ENCODE measurements at places on chromosomes 16 and 17.

DNA sequence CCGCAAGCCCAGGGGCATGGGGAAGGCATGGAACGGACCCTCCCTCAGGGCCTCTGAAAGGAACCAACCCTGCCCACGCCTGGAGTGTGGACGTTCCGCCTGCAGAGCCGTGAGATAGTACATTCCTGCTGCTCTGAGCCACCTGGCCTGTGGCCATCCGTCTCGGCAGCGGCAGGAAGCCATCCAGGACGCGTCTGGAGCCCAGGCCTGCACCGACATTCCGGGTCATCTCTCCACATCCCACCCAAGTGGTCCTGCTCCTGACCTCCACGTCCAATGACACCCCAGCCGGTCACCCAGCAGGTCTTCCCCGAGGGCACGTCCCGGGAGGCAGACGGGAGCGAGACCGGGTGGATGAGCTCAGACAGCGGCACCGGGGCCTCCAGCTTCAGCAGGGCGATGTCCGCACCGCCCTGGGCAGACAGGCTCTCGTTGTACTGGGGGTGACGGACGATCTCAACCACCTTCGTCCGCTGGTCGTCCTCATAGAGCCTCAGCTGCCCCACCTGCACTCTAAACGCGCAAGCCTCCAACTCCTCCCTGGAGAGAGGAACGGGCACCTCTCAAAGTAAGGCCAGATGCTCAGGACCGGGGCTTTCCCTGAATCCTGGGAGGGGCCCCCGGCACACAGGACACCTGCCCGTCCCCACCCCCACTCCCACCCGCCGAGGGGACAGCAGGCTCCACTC is 21.3 kb upstream of the UBE2I start:
- DNase-seq, result no peak

DNA sequence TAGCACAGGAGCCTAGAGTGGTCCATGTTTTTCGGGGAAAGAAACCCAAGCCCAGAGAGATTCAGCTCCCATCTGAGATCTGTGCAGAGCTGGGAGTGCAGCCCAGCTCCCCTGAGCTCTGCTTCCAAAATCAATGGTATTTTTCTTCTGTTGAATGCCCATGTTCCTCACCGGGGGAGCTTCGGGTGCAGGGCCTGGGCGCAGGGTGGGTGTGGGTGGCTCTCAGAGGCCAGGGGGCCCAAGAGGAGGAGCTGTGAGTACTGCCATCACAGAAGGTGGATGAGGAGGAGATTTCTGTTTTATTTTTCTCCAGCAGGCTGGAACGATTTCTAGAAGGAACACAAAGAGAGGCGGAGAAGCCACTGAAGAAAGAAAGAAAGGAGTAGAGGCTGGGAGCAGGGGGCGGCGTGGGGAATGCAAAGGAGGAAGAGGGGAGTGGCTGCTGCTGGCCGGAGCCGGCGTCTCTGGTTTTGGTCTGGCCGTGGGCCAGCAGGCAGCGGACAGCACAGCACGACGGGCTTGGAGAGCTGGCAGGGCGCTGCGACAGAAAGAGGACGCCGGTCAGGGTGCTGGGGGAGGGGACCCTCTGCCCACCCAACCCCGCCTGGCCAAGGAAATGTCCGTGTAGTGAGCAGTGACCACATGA is 76.2 kb upstream of the KSR1 start:
- no peak for DNase-seq

DNA sequence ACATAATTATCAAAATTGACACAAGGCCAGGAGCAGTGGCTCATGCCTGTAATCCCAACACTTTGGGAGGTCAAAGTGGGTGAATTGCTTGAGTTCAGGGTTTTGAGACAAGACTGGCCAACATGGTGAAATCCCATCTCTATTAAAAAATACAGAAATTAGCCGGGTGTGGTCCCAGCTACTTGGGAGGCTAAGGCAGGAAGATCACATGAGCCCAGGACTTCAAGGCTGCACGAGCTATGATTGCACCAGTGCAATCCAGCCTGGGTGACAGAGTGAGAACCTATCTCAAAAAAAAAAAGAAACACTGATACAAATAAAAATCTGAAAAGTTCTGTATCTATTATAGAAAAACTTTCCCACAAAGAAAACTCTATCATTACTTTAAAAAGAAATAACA is 15.5 kb downstream of the MYH10 start:
- no peak for DNase-seq

DNA sequence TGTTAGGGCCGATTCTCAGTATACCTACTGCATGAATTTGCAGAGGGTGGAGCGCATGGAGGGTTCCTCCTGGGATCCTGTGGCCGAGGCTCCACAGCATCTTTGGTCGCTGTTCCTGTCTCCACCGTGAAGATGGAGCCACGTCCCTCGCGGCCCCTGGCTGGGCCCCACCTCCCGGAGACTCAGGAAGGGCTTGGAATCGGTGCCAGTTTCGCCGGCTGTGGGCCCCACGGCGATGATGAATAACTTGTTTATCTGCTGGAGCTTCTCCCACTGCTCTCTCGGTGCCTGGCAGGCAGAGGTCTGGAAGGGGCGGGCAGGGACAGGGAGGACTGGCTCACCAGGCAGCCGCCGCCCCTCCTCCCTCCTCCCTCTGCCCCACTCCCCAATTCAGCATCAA is 8.1 kb downstream of the SLC5A11 start:
- no peak for DNase-seq

DNA sequence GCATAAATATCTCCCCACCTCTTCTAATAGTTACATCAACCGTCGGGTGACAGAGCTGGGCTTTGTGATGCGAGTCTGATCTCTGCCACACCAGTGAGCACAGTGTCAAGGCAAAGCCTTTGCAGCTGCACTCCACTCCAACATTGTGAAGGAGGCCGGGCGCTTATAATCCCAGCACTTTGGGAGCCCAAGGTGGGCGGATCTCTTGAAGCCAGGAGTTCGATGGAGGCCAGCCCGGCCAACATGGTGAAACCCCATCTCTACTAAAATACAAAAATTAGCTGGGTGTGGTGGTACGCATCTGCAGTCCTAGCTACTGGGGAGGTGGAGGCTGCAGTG is 18.9 kb downstream of the CYB5D2 start:
- no peak for DNase-seq

DNA sequence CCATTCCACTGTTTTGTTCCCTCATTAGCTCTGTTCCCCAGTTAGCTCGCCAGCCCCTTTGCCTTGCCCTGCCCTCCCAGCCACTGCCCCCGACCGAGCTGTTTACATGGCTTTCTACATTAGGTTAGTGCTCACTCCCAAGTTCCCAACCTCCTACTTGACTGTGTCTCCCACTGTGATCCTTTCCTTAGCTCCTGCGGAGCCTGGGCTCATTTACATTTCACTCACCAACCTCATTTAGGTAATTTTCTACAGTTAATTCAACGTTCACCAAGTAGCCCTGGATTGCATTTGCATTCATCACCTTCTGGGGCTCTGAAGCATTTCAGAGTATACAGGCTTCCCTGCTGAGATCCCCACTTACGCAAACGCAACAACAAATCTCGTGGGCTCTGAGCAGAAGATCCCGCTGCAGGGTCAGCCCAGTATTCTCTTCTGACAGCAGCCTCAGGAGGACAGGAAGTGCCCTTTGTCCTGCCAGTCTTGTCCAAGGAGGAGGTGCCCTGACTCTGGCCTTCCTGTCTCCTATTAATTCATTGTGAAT is 325.8 kb upstream of the CCL2 start:
- DNase-seq, result no peak

GRCh38 chr16:57235128-57236021 is 9.7 kb upstream of the ARL2BP start:
- DNase-seq, result no peak

DNA sequence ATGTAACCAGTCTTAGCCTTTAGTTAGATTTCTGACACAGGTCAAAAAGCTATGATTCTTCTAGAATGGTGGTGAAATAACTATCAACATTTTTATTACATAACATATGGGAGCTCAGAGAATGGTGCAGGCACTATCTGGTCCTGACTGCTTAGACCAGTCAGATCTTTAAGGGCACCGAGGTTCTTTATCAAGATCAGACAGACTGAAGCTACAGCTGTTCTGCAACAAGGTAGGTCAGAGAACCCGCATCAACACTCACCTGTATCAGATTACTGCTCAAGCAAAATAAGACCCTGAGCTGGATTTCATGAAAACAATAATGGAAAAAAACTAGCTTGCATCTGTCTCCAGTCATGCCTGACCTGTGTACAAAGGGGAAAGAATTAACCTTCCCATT is 160.4 kb downstream of the KCNJ2 start:
- DNase-seq, result no peak

DNA sequence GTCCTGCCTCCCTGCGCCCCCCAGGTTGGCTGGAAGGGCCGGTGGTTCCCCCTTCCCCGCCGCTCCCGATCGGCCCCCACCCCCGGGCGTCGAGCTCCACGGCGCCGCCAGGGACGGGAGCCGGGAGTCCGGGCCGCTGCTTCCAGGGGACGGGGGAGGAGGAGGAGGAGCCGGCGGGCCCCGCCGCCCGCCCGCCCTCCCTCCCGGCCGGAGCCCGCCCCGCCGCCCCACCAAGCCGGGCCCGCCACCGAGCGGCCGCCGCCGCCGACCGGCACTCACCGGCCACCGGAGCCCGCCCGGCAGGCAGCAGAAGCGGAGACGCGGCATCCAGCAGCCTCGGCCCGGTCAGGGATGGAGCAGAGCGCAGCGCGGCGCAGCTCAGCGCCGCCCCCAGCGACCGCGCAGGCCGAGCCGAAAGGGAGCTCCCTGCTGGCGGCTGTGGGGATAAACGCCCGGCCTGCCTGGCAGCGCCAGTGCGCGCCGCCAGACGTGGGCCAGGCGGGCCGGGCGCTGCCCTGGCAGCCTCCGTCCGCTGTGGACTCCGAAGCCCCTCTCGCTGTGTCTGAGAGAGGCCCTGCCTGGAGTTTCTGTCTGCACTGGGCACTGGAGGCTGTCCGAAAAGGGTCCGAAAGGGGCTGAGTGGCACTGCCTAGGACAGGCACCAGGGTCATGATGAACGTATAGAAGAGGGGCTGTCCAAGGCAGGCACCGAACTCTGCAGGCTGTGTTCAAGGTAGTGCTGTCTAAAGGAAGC is at the start of gene MYO18A:
MYO18A (minus strand) TSS at position 365 of the 754 bp plus-strand sequence. CDS start 13,458 bp downstream, outside the sequence.
- peak; percentile 73 for DNase-seq

- DNase-seq, result no peak
These were observed at the start of gene CD19 for GRCh38 chr16:28931801-28932225. Gene CD19, plus strand, starts transcription at chr16:28931971. Its CDS starts 30 bp downstream, at chr16:28932001.

GRCh38 chr17:69581061-69581961 is 166.8 kb downstream of the MAP2K6 start:
- DNase-seq, result no peak

DNA sequence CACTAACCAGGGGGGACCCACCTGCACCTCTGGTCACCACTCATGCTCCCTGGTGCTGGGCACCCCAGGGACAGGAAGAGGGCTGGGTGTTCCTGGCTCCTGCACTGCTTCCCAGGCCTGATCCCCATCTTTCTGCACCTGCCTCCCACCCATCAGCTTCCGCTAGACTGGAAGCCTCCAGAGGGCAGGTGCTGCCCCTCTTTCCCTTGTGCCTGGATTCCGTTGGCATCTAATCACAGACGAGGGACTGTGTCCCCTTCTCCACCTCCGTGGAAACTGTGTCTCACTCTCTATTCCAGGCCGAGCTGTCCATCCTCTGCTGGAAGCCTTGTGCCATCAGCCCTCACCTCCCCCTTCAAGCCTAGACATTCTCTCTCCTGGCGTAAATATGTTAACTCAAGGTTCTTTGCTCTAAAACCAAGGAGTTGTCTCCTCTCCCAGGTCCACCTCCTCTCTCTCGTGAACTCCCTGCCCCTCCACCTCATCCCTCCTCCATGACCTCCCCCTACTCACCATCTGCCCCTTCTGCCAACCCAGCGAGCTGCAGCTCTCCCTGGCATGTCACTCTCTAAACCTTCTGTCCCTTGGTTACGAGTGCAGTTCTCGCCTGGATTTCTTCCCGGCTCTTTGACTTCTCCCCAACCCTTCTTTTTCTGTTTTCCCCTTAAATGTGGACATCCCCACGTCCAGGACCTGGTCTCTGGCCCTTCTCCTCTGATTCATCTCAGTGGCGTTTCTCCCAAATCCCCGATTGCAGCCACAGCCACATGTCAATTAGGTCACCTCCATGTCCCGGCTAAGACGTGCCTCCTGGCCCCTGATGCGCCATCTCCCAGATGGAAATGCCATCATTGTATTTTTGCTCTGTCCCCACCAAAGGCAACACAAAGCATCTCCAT is 107.7 kb downstream of the SEC14L1 start:
- no peak for DNase-seq

DNA sequence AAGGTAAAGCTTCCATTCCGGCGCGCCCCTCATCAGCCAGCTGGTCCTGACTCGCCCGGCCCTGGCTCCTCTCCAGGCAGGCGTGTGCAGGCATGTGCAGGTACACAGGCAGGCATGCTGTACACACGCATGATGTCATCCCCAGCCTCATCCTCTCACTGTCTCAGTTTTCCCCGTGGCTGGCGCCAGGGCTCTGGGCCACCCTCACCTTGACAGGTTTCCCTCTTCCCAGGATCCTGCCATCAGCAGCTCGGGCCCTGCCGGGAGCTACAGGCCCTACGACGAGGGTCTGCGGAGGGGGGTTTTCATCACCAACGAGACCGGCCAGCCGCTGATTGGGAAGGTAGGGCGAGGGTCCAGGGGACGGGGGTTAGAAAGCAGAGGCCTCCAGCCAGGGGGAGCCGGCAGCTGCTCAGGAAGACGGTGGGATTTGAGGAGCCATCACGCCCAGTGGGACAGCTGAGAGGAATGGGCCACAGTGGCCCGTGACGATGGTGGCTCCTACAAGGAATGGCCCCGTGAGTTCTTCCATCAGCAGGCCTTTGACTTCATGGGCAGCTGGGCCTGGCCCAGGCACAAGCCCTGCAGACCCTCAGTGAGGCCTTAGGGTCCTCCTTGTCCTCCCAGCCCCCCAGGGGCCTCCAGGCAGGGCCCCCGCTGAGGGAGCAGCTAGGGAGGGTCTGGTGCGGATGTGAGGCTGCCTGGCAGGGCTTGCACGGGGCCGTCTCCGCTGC is 8.5 kb downstream of the GAA start:
- DNase-seq, result no peak

GRCh38 chr16:68429076-68429854 is 19.0 kb downstream of the SMPD3 start:
- DNase-seq, result no peak

GRCh38 chr17:68133346-68134045 is 98.0 kb downstream of the KPNA2 start:
- DNase-seq, result no peak

- DNase-seq, result no peak
These were observed 16.1 kb downstream of the GDE1 start for GRCh38 chr16:19505600-19506303.

GRCh38 chr17:12457493-12457892 is 208.2 kb upstream of the MYOCD start:
- no peak for DNase-seq

GRCh38 chr16:19375561-19376158 is 42.0 kb upstream of the TMC5 start:
- DNase-seq, result peak; percentile 24
